Iris pigment epithelial cell (primary cell): ENCODE measurements at places on chromosomes 2 and 18.

GRCh38 chr2:163200741-163201140 is 362.2 kb upstream of the KCNH7 start:
- DNase-seq = no peak

DNA sequence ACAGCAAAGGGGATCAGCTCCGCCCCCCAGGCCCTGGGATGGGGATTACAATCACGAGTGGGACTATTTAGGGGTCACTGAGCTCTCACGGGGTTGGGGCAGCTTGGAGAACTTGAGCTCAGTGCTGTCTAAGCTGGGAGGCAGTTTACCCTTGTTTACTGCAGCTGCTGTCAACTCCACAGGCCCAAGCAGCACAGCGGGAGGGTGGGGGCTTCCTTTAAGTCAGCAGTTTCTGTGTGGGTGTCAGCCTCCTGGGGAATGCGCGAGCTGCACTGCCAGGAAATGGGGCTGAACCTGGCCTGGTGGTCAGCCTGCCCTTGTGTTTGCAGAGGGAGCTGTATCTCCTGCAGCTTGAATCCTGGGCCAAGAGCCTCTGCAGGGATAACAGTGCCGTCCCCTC is 29.8 kb downstream of the TOGARAM2 start:
- DNase-seq = peak; percentile 92

GRCh38 chr2:242011991-242012764 is 142.6 kb downstream of the RTP5 start:
- DNase-seq = no peak

DNA sequence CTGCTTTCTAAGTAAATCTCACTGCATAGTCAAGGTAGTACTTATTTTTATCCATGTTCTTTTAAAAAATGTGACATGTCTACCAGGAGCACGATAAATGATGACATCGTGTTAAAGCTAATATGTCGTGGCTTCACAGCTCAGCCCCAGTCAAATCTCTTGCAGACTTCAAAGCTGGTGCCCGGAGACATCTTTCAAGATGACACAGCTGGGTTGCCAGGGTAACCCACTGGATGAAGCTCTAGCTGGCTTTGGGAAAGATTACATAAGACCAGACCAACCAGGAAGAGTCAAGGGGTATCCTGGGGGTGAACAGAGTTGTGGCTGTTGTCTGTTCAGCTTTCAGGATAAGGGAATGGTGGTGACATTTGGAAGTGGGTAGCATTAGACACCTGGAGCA is 67.8 kb downstream of the VSNL1 start:
- no peak for DNase-seq

GRCh38 chr2:42890791-42891355 is 98.5 kb upstream of the HAAO start:
- no peak for DNase-seq

GRCh38 chr2:26540961-26541360 is 63.0 kb upstream of the OTOF start:
- DNase-seq = no peak

GRCh38 chr2:238473014-238473413 is 46.3 kb downstream of the ASB1 start:
- no peak for DNase-seq

DNA sequence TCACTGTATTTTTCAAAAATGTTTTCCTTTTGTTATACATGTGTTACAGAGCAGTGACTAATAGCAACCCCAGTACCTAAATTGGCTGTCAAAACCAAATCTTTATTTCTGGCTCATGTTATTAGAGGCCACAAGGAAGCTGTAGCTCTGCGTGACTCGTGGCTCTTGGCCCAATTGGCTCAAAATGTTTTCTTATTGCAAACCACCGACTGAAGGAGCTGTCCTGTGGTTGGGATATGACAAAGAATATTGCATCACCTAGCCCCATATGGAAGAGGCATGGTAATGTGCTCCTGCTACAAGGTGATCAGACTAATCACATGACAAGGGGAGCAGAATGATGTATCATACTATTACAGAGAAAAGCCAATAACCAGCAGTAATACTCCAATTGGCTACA is 1058.5 kb downstream of the CBLN2 start:
- DNase-seq = peak; percentile 6

- DNase-seq = no peak
Measured at GRCh38 chr2:128269990-128270671, 48.5 kb downstream of the HS6ST1 start.

DNA sequence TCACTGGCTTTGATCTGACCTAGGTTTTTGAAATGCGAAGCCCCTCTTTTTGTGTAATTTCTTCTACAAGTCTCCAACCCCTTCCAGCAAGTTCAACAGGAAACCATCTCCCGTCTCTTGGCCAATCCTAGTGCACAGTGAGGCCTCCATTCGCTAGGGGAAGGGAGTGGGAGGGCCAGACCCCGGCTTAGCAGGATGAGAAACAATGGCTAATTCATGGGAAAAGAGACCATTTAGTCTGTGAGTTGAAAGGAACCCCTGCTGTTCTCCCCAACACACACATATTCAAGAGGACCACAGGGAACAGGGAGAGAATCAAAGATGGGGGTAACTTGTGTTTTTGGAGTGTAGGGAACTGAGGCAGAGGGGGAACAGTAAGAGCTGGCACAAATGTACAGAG is 83.0 kb downstream of the RTN4 start:
- DNase-seq = no peak

- DNase-seq = no peak
Measured at GRCh38 chr2:185202381-185202780, 536.2 kb upstream of the FSIP2 start.

DNA sequence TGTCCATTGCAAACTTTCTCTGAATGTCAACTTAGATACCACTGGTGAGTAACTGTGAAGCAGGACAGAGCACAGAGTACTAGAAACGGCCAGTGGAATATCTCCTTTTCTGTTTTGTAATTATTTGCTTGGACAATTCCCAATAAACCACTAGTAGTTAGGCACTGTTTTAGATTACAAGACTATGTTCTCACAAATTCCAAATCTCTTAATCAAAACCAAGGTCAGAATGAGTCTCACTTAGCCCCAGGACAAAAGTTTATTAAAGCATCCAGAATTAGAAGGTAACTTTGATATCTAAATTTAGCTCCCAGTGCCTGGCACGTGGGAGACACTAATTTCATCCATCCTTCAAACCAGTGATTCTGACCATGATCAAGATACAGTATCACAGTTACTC is 89.0 kb downstream of the ZNF521 start:
- peak; percentile 4 for DNase-seq

DNA sequence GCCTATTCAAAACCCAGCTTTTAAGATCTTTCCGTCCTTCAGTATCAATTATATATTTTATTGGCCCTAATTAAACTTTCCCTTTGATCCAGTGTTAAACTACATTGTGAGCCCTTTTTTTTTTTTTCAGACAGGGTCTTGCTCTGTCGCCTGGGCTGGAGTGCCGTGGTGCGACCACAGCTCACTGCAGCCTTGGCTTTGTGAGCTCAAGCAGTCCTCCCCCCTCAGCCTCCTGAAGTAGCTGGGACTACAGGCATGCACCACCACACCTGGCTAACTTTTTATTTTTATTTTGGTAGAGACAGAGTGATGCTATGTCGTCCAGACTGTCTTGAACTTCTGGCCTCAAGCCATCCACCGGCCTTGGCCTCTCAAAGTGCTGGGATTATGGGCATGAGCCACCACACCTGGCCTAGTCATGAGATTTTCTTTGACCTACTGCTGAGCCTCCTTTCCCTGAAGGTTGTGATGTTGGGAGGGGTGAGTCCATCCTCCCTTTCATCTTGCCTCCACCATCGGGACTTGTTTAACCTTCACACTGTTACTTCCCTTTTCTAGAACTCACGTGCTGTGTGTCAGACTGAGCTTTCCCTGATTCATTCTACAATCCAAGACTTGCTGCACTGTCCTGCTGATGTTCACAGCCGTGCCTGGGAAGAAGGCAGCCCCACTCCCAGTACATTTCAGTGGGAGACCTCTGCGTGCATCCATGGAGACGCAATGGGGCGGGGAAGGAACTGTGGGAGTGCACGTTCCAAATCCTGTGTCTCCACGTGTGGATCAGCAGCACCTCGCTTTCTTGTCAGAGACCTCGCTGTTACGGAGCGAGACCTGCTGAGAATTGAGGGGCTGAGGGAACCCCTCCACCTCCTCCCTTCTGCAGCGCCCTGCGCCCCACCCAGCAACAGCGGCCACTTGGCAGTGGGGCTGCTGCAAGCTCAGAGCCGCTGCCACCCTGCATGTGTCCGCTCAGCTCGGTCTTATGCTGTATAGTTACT is 10.8 kb downstream of the OXER1 start:
- no peak for DNase-seq
